ENCODE measurements at places on chromosomes 5 and 9.

- no peak for DNase-seq
Measured at GRCh38 chr5:133942614-133943474, 25.6 kb downstream of the C5orf15 start.

GRCh38 chr5:80569961-80570786, at the start of gene ANKRD34B:
Gene ANKRD34B, minus strand, starts transcription at chr5:80570280. Its CDS starts 10,261 bp downstream, at chr5:80560019.
- DNase-seq, result no peak

DNA sequence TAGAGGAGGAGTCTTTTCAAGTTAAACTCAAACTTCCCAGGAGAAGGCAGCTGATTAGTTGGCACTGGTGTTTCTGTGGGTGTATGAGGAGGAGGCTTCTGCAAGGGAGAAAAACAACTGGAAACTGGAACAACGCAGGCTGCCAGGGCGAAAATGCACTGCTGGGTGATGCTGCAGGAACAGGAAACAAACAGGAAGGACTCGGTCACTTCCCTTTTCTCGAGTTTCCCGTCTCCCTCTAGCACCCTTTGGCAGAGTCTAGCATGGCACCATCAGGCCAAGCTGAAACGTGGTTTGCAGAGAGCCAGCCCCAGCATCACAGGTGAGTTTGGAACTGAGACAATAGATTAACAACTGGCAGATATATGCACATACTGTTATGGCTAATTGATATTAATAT, 77.5 kb upstream of the CAST start:
- no peak for DNase-seq

DNA sequence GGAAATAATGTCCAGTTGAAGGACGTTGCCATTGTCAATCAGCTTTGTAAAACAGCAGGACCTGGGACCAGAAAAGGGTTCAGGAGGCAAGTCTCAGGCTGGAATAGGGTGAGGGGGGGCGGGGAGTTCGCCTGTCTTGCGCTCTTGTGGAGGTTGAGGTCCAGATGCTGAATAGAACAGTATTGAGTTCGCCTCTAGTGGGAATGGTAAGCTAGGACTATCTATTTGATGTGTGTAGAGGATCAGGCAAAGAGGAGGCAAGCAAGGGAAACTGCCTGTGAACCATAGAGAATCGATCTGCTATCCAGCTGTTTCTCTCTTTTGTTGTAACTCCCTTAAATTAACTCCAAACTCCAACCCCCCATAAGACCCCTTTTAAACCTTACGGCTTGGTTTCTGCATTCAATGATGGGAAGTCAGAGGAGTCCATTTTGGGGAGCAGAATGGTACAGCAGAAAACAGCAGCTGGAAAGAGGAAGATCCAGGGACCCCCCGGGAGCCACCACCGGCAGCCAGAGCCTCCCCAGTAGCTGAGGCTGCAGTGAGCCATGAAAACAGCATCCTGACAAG, 133.7 kb downstream of the SLC28A3 start:
- DNase-seq, result no peak

DNA sequence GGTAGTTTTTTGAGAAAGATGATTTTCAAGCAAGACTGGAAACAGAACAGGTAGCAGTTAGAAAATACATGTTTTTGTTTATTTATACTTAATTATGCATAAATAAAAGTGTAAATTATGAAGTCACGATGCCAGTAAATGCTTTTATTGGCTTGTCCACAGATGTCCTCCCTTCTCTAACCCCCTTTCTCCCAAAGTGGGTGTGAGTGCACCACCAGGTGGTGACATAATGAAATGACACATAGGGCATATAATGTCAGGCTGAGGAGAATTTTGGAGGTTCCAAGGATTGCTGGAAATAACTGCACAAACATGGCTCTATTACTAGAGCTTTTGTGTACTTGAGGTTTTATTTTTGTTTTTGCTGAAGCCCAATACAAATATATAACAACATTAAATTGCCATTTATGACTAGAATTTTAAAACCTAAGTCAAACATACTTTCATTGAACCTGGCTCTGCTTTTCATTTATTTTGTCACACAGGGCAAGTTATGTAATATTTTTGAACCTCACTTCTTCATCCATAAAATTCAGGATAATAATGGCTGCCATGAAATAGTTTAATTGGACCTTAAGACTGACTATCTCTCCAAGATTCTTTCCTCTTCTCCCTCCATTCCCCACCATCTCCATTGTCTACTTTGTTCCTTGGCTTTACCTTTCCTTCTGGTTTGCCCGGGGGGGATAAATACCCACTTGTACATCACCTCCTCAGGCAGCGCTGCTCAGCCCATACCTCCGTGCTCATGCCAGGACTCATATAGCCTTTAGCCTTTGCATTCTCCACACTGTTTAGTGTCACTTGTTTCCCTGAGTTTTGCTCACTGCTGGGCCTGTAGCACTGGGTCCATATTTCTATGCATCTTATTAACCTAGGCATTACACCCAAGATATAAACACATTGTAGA, 168.8 kb downstream of the PDE4D start:
- no peak for DNase-seq

DNA sequence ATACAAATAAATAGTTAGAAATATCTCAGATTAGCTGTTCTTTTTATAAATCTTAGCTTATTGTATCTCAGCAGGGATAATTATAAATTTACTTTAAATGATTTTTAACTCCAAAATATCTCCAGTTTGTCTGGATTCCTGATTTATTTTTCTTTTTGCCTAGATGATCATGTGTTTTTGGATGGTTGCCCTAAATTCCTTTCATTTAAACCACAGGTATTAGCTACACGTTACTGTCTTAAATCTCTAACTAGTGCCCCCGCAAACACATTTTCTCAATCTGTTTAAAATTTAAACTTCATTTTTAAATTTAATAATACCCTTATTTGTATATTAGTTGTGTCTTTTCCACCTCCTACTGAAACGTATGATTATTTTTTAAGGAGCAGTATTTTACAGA, 5.6 kb downstream of the FER start:
- no peak for DNase-seq

- no peak for DNase-seq
Measured at GRCh38 chr9:92359394-92359995, 33.7 kb downstream of the CENPP start.

Measured in stimulated activated CD8-positive, alpha-beta memory T cell treated with anti-CD3 and anti-CD28 coated beads, Interleukin-4, amount 100 ng/mL, for 1 hour (primary cell).